DND-41 (cell line): ENCODE measurements at places on chromosomes 4 and X.
A peak's percentile ranks its signal among the peaks of the same experiment; 100 is the strongest.

- no peak for DNase-seq
Measured at GRCh38 chr4:188778905-188779304, 639.7 kb downstream of the TRIML1 start.

DNA sequence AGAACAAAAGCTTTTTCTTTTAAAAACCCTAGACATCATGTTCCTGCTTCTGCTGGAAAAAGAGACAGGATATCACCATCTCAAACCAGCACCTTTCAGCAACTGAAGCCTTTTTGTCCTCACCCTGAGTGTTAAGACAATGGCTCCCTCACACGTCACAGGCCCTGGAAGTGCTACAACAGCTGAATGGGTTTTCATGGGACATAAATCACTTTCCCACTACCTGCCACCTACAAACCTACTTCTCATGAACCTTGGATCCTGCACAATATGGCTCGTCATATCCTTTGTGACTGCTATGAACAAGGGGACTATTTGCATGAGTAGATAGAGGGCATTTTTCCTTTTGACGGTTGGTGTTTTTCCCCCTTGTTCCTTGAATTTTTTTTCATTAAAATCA, 93.6 kb downstream of the TSPAN5 start:
- DNase-seq: no peak

GRCh38 chrX:104270916-104271512, 16.3 kb upstream of the ESX1 start:
- peak; percentile 15 for DNase-seq

- no peak for DNase-seq
Measured at GRCh38 chrX:103475381-103475780, 43.9 kb downstream of the RAB40A start.

DNA sequence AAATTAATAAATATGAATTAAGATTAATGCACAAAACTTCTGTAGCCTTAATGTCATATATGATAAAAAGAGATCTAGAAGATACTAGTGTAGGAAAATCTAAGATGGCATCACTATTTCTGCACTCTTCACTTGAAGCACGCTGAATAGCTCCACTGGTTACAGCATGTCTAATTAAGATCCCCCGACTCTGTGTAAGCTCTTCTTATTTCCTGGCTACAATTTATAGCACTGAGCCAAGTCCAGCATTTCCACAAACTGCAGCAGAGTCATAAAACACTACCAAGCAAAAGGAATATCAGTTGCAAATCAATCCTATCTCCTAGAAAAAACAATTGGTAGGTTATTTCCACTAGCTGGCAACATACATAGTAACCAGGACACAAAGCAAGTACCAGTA, 1.3 kb upstream of the CCNA2 start:
- DNase-seq: no peak

DNA sequence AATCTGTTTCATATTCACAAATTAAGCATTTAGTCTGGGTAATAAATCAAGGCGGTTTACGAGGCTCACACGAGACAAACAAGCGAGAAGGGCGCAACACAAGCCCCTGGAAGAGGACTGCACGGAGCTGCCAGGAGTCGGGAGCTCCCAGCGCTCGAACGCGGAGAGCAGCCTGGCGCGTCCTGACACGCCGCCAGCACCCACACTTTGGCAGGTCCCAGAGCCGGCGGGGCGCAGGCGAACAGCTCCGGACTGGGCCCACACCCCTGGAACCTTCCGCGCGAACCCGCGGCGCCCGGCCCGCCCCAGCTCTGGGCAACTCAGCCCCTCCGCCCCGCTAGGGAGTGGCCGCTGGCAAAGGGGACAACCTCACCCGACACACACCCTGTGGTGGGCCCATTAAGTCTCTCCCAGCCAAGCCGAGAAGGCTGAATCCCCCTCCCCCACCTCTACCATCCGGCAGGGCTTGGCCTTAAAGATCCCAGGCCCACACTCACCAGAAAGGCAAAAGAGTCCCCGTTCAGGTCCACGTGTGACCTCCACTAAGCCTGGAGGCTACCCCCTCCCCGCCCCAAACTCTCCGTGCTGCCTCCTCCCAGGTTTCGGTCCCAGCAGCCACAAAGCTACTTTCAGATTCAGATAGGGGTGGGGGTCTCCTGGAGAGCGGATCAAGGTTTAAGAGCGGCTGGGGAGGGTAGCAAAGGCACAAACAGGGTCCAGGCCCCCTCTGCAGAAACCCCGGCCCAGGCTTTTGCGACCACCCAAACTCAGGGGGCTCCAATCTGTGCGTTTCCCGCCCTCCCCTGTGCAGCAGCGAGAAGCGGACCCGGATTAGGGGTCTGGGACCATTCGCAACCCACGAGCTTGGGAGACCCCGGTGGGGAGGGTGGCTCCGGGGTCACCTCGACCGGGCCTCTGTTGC, 47.5 kb upstream of the BCOR start:
- DNase-seq: peak; percentile 27

DNA sequence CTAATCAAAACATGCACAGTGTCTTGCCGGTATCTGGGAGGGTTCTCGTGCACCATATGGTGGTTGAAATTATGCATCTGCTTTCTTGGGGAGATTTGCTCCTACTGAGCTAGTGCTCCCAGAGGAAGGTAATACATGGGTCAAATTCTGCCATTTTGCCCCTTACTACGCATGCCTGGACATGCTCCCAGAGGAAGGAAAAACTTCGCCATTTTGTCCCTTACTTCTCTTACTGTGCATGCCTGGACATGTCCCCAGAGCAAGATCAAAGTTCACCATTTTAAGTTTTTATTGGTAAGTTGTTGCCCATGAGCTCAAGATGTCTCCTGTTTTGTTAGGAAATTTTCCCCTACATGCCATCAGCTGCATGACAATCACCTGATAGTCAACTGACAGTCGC, 252.1 kb upstream of the KLHL4 start:
- no peak for DNase-seq
